ENCODE measurements at places on chromosomes 2 and 18.

DNA sequence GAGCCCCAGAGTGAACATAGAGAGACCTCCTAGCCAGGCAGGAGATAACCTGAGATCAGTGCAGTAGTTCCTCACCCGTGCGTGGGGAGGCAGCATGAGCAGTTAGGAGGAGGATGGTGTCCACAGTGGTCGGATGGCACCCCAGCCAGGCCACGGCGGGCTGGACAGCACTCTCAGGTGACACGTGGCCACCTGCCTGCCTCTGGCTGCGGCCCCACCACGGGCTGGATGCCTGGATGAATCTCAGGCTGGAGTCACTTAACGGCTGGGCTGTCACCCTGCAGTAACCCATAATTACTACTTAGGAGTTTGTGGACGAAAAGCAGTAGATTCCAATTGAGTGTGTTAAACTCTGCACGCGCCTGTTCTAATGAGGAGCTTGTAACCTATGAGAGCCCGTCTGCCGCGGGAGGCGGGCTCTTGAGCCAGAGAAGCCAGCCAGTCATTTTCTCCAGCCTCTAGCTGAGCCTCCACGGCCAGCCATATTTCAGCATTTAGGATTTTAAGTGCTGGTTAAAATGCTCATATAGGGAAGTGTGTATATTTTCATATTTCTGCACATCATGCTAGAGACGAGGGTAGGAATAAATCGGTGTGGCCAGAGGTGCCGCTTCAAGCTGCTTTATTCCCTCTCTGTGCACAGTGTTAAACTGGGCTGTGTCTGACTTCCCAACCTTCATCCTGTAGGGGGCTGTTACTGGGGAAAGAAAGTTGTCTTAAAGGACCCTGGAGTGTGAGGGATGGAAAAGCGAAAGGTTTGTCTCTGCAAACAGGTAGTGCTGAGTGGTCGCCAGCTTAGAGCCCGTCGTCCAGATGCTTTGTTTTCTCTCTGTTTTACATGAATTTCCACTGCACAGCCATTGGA lies 144.0 kb downstream of the GLI2 start:
- peak; percentile 79 for DNase-seq

DNA sequence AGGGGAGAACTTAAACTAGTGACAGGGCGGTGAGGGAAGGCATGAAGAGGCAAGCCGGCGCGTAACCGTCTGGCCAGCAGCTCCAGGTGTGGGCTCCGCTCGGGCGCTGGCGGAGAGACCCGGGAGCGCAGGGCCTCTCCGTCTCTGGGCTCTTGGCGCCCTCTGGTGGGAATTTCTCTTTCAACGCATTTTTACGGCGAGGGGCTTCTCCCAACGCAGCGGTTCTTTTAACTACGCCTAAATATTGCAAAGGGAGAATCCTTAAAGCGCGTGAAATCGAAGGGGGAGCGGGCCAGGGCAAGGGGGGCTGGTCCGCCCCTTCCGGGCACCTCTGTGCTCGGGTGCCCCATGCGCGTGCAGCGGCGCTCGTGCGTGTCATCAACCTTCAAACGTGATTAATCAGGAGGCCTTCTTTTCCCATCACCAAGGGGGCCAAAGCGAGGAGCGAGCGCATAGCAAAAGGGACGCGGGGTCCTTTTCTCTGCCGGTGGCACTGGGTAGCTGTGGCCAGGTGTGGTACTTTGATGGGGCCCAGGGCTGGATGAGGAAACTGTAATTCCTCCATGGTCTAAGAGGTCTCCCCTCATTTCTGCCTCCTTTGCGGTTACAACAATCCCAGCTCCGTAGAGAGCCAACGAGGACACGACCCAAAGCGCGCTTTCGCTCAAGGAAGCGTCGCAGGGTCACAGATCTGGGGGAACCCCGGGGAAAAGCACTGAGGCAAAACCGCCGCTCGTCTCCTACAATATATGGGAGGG lies 762 bp upstream of the GAD1 start:
- DNase-seq: peak; percentile 98

GRCh38 chr2:176147210-176147799 lies 4.0 kb upstream of the HOXD4 start:
- no peak for DNase-seq

GRCh38 chr2:3302751-3303582 lies 74.7 kb downstream of the EIPR1 start:
- no peak for DNase-seq

DNA sequence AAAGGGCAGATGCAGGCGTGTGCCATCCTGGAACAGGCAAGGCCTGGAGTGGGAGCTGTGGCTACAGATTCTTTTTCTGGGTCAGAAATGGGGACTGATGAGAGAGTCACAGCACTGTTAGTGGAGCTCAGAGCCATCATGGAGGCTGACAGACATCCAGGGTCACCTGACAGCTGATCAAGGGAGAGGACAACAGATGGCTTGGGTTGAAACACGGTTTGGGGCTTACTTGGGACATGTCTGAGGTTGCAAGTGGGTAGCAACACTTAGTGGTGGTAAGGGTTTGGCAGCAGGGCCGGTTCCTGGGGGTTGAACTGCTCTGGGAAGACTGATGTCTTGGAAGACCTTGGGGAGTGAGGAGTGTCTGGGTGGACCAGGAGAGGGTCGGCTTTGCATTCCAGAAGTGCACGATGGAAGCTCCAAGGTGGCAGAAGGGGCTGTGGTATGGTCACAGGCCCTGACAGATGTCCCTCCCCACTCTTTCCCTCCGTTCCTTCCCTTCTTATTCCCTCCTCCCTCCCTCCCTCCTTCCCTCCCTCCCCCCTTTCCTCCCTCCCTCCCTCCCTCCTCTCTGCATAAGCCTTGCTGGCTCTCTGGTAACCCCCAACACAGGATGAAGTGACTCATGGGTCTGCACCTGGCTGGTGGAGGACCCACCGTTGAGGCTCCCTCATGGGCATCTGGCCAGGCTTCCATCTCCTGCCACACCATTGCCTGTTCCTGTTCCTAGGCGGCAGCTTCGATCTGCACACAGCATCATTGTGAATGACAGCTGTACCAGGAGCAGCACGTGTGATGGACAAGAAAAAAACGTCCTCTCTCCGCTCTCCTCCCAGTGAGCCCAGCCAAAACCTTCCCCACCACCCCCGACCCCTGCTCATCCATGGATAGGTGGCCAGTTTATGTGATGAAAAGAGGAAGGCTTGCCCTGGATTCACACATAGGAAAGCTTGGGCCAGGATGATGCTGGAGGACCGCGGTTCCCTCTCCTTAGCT lies 63.8 kb upstream of the RPL31 start:
- peak; percentile 14 for DNase-seq

DNA sequence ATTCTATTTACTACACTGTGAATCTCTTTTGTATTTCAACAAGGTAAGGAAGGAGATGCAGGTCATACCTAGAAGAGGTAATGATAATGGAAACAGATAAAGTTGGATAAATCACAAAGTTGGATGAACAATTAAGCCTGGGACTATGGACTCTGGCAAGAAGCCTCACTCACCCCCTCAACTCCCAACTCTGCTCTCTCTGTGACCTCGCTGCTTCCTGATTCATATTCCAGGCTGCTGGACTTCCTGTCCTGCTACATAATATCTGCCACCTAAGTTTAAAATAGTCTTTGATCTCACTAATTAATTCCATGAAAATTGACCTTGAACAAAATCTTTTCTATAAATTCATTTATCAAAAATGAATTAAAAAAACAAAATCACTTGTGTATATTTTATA lies 215.3 kb downstream of the CALCRL start:
- no peak for DNase-seq

- DNase-seq: peak; percentile 64
Observed at GRCh38 chr2:170155022-170155722, 22.8 kb upstream of the MYO3B start.

DNA sequence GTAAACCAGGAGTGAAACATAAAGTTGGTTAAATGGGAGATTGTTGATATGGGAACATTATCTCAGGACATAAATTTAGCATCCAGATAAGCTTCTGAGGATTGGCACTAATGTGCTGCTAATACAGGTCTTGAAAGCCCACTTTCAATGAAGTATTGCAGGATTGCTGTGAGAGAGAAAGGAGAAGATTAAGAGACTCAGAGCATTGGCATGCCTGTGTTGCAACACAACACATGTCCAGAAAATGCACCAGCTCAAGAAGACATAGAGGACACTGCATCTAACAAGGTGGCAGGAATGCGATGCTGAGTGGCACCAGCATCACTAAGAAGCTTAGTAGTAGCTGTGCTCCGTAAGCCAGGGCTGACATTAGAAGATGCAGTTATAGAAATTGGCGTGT lies 728.9 kb downstream of the SUCLG1 start:
- no peak for DNase-seq

DNA sequence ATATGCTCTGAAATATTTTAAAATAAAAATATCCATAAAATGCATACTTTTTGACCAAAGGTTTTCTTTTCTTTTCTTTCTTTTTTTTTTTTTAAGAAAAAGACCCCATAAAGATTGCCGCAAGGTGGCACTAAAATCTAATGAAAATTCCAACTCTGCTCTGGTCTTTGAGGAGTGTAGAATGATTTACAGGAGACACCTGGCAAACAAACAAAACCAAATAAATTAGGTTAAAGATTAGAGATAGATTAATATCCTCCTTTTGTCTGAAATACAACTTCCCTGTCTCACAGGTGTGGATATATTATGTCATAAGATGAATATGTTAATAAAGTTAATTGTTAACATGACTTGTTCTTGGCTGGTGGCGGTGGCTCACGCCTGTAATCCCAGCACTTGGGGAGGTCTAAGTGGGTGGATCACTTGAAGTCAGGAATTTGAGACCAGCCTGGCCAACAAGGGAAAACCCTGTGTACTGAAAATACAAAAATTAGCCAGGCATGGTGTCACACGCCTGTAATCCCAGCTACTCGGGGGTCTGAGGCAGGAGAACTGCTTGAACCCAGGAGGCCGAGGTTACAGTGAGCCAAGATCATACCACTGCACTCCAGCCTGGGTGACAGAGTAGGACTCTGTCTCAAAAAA lies 3.5 kb upstream of the RHOB start:
- peak; percentile 88 for DNase-seq

DNA sequence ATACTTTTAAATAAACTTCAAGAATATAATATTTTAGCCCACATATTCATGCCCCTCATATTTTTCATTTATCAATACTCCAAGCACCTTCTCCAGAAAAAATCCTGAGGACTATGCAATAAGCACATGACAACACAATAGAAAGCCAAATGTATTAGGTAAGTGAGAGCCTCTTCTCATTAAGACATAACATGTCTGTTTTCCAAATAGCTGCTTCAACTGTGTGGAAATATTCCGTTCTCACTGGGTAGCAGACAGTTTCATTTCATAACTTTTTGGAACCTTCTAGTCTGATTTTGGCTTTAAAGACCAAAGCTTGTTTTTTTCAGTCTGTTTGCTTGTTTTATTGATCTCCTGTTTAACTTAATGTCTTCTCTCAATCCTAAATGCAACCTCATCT lies 137.8 kb downstream of the PIK3C3 start:
- DNase-seq: no peak

GRCh38 chr2:126534478-126534877 lies 121.5 kb upstream of the GYPC start:
- DNase-seq: no peak

GRCh38 chr2:145302886-145303285 lies 783.0 kb upstream of the ZEB2 start:
- DNase-seq: no peak

- DNase-seq: peak; percentile 63
Observed at GRCh38 chr18:44691148-44691925, 10.6 kb downstream of the SETBP1 start.

DNA sequence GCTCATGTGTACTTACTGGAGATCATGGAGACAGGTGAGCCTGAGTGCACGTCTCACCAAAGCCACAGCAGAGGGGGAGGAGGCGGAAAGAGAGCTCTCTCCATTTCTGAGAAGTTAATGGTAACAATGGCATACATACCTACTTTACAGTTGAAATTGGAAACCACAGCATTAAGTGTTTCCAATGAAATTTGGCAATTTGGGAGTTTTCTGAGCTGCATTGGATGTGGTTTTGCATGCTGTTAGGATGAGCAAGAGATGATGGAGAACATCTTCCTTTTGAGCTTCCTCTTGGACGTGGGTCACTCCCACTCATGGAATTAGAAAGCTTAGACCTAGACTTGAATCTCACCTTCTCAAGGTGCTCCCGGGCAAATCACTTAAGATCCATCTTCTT lies 25.5 kb upstream of the IL37 start:
- peak; percentile 63 for DNase-seq

DNA sequence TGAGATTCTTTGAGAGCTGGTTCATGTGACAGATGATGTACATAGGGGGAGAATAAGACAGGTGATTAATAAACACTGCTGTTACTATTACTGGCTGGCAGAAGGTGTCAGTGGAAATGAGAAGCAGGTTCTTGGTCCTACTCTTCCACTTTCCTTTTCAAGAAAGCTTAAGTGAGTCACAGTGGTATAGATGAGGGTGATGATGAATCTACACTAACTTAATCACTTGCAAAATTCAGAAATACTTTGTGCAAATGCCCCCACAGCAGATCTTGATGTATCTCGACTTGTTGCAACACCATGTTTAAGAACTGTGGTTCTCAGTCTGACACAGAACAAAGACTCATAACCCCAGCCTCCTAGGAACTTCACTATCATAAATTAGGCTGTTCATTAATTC lies 35.9 kb upstream of the MGAT5 start:
- DNase-seq: no peak

GRCh38 chr2:152134488-152135280 lies 35.8 kb upstream of the CACNB4 start:
- DNase-seq: no peak

DNA sequence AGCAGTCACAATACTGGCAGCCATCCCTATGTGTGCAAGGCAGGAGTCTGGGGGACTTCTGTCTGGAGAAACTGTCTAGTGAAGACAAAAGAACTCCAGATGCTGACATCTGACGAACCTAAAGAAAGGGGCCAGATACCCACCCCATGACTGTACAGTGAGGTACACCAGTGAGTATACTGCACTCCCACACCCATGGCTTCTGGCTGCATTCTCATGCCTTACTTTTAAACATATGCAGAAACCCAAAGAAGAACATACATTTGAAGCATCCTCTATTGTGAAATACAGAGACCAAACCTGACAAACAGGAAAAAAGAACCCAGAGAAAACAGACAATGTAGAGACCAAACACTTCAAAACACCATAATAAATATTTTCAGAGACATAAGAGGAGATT lies 102.2 kb downstream of the ACTR3 start:
- peak; percentile 42 for DNase-seq

- no peak for DNase-seq
Observed at GRCh38 chr2:144137705-144138428, 382.1 kb downstream of the ZEB2 start.

All from DMS53 (cell line).